Neural crest cell (in vitro differentiated cells): ENCODE measurements at places on chromosomes 6 and 20.

- no peak for DNase-seq
Measured at GRCh38 chr6:2962004-2962403, 9.4 kb downstream of the SERPINB6 start.

DNA sequence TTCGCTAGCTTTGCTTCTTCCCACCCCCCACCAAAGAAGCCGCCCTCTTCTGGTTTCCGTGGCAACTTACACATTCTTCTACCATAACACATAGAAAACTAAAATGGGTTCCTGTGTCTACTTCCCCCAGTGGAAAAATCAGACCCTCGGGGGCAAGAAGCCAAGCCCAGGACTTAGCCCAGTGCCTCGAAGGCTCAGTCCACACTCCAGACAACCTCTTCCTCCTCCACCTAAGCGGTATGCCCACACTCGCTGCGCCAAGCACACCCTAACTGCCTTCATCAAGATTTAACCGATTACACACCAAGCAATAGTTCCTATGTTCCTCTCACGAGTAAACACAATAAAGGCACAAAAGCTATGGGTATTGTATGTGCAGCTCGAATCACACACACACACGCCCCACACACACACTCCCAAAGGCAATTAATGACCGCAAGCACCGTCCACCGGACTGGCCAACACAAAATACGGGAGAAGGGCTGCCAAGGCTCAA is 537 bp downstream of the PPIL4 start:
- DNase-seq = peak; percentile 12

DNA sequence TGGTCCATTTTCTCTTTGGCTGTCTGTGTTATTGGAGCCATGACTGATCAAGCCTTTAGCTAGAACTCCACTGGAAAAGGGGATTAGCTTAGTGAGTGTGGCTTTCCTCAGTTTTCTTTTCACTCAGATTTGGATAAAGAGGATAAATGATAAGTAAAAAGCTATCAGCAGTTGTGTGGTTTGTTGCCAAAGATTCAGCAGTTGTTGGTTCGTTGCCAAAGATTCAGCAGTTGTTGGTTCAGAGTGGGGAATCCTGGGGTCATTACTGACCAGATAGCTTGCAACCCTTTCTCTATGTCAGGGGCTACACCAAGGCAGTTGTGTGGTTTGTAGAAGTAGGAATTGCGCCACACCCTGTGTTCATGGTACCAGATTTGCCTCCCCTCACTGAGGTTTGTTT is 107.7 kb upstream of the SCP2D1 start:
- DNase-seq = no peak

GRCh38 chr6:144756469-144756868 is 471.3 kb downstream of the UTRN start:
- DNase-seq = no peak

DNA sequence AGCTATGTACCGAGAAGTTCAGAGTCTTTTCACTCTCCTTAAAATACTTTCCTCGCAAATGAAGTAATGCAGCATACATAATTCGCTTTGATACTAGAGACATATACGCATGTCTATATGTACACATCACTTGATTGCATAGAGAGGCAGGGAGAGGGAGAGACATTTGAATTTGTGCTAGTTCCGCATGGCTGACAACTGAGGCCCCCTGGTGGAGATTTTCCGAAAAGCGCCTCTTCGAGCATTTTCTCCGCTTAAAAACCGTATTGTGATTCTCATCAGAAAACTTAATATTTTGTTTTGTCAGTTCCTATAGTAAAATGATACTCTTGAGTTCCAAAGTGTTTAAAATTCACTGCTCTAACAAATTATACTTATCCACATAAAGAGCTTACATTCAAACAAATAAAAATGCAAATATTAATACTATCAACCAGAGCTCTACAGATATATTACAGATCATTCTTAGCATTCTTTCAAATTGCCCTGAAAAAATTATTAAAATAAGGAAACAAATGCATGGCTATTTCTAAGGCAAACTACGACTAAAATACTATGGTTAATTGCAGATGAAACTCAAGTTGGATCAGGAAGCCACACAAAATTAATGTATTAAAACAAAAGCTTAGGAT is 637 bp downstream of the MYLK4 start:
- peak; percentile 71 for DNase-seq

GRCh38 chr20:25280574-25281535 is 33.0 kb downstream of the PYGB start:
- no peak for DNase-seq

GRCh38 chr6:31771992-31772358 is 5.2 kb downstream of the VWA7 start:
- DNase-seq = no peak

GRCh38 chr20:37630993-37631392 is 62.8 kb upstream of the CTNNBL1 start:
- no peak for DNase-seq

GRCh38 chr6:16540804-16541752 is 220.2 kb downstream of the ATXN1 start:
- no peak for DNase-seq

DNA sequence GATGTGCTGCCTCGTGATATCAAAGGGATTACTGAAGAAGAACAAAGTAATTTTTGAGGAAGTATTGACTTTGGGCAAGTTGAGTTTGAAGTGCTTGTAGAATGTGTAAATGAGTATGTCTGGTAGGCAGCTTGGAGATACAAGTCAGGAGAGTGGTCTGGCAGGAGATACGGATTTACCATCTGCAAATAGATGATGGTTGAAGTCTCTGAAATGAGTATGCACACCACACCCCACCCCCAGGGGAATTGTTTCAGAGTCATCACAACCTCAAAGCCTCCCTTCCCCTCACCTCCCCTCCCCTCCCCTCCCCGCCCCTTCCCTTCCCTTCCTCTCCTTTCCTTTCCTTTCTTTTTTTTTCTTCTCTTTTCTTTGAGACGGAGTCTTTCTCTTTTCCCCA is 16.4 kb upstream of the MCUR1 start:
- DNase-seq = no peak

DNA sequence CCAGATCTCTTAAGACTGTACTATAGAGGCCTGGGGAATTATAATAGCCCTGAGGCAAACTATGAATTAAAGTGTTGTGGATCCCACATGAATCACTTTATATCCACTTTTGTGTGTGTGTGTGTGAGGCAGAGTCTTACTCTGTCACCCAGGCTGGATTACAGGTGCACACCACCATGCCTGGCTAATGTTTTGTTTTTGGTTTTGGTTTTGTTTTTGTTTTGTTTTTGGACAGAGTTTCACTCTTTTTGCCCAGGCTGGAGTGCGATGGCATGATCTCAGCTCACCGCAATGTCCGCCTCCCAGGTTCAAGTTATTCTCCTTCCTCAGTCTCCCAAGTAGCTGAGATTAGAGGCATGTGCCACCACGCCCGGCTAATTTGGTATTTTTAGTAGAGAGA is 32.2 kb upstream of the MICB start:
- no peak for DNase-seq

GRCh38 chr6:71106276-71106675 is 149.4 kb upstream of the B3GAT2 start:
- DNase-seq = no peak

DNA sequence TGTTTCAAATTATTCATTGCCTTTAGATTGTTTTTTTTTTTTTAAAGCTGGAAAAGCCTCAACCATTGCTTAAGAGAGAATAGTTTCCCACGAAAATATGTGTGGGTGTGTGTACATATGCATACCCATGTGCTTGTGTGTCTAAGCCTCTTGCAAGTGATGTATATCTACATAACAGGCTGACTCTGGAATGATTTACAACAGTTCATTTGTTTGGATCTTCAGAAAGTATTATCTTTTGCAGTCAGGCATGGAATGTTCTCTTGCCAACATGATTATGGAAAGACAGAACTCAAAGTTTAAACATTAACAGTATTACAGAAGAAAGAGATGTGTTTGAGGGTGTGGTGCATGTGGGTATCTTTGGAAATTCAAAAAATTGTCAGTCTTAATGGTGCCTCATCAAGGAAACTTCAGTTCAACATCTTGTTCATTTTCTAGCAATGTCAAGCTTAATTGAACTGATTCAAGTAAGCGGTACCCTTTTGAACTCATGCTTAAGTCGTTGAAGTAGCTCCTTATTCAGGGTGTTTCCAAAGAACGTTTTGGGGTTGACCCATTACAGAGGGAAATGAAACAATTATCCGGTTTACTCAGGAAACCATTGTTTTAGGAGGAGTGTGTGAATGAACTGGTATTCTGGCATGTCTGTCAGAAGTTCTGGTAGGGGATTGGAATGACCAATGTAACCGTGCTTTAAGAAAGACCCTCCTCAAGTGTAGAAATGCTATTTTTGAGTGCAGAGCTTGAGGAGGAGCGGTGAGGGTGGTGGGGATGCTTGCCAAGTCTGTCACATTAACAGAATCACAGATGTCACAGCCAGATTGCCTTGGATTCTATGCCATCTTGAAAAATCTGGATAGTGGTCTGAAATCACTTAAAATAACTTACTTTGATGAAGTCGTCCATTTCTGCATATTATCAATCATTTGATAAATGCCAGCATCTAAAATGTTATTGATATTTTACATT is 60.3 kb downstream of the ADGRG6 start:
- no peak for DNase-seq

DNA sequence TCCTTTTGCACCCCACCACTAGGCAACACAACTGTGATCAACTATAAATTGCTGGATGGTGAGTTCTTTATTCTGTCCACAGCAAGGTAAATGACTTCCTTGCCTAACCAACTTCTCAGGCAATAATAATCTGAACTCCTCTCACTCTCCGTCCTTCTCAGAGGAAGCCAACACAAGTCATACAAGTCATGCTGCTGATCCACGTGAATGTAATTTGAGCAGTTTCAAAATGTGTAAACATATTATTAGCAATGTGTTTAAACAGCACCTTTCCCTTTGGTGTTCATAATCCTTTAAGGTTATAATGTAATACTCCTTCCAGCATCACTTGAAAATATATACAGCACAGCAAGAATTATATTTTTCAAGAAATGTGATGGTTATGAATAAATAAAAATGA is 127.9 kb downstream of the QRSL1 start:
- no peak for DNase-seq

DNA sequence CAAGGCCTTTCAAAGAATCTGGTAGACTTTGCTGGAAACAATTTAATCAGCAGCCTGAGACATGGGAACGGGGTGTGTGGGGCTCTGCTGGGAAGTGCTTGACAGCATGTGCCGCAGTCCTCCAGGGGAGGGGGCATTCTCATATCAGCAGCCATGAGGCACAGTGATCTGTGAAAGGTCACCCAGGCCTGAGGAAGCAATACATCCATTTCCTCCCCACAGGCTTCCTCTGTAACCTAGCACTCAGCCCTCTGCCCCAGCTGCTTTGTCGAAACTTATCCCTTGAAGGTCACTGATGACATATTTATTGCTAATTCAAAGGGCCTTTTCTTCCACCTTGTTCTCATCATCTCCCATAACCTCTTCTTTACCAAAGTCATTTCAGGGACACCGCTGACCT is 103.3 kb downstream of the TNFAIP3 start:
- no peak for DNase-seq

DNA sequence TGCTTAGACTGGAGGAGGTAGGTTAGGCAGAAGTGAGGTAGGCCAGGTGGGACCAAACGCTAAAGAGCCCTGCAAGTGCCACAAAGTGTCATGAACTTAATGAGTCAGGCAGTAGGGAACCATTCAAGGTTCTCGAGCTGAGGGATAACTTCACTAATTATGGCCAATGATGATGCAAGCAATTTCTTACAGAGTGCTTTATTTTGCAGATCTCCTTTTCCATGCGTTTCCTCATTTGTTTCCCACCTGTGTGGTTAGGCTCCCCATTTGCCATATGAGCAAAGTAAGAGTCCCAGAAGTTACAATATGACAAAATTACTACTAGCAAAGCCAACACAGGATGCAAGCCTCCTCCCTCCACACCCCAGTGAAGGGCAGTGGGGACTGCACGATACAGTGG is 36.5 kb upstream of the PSMF1 start:
- no peak for DNase-seq

DNA sequence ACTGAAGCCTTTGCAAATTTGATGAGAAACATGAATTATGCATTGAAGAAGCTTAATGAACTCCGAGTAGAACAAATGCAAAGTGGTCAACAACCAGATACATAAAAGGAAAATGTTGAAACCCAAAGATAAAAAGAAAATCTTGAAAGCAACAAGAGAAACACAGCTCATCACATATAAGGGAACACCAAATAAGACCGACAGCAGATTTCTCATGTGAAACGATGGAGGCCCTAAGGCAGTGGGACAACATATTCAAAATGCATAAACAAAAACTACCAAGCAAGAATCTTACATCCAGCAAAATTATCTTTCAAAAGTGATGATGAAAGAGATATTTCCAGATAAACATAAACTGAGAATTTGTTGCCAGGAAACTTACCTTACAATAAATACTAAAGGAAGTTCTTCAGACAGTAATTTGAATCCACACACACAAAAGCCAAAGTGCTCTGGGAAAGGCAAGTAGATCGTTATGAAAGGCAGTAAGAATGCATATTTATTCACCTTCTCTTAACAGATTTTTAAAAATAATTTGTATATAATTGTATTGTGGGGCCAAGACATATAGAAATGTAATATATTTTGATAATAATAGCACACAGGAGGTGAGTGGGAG is 22.5 kb downstream of the SLC52A3 start:
- DNase-seq = no peak

- no peak for DNase-seq
Measured at GRCh38 chr20:444117-444516, 18.2 kb downstream of the TBC1D20 start.

- DNase-seq = no peak
Measured at GRCh38 chr6:36743032-36743431, 45.4 kb downstream of the RAB44 start.

- no peak for DNase-seq
Measured at GRCh38 chr6:147497472-147497871, 11.0 kb upstream of the SAMD5 start.

- DNase-seq = no peak
Measured at GRCh38 chr6:90183587-90184333, 112.9 kb downstream of the BACH2 start.

- DNase-seq = no peak
Measured at GRCh38 chr6:140276719-140277118, 902.3 kb upstream of the CITED2 start.

DNA sequence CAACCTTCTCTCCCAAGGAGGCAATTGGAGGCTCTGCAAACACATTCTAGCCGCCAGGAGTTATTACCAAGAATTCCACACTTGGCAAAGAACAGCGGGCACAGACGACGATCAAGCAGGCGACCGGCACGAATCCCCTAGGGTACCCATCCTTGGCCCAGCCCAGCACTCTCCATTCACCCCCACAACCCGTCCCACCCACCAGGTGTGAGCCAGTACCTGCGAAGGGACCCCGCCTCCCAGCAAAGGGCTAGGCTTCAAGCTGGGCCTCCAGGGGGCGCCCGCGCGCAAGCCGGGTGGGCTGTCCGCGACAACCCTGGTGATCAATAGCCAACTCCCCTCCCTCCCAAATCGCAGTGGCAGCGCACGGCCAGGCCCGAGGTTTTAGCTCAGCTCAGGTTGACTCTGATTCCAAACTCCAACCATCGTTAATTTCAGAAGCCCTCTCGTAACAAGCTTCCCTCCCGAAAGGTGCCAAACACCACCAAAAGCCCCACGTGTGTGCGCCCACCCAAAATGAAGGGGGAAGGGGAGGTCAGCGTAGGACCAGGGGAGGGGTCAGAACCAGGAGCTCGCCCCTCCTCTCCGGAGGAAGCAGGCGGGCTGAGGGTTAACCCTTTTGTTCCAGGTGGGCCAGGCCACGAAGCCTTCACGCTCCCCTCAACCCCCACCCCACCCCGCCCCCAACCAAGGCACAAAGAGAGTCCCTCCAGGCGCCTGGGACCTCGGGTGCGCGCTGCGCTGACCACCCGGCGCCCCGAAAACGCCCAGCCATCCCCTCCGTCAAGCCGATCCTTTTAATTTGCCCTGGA is 2.1 kb downstream of the SALL4 start:
- peak; percentile 92 for DNase-seq

- DNase-seq = no peak
Measured at GRCh38 chr6:139448998-139449610, 74.7 kb upstream of the CITED2 start.
